CD4-positive, alpha-beta T cell treated with Interleukin-4 for 1 hour (primary cell): ENCODE measurements at places on chromosomes 11 and 22.

- no peak for DNase-seq
Measured at GRCh38 chr11:78083021-78083420, 3.4 kb upstream of the NDUFC2 start.

DNA sequence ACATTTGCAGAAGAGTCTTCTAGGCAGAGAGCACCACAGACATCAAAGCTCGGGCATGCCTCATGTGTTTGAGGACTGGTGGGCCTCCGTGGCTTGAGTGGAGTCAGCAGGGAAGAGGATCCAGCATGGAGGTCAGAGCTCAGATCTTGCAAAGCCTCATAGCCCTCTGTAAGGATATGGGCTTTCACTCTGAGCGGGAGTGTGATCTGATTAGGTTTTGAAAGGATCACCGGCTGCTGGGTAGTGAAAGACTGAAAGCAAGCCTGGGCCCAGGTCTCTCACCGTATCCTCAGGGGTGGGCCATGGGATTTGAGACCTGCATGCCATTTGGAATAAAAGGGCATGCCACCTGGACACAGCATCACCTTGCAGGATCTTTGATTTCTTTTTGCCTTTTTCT is 112.7 kb downstream of the TEAD1 start:
- DNase-seq: no peak

- no peak for DNase-seq
Measured at GRCh38 chr11:131290185-131290584, 80.2 kb upstream of the NTM start.

GRCh38 chr11:117316197-117316961 is at the start of gene BACE1:
BACE1 (minus strand) TSS chr11:117316256; CDS start chr11:117315795, 461 bp downstream.
- DNase-seq: no peak

GRCh38 chr11:11439591-11439990 is 86.5 kb upstream of the CSNK2A3 start:
- no peak for DNase-seq

GRCh38 chr11:68855205-68855981 is 13.7 kb upstream of the CPT1A start:
- peak; percentile 48 for DNase-seq

DNA sequence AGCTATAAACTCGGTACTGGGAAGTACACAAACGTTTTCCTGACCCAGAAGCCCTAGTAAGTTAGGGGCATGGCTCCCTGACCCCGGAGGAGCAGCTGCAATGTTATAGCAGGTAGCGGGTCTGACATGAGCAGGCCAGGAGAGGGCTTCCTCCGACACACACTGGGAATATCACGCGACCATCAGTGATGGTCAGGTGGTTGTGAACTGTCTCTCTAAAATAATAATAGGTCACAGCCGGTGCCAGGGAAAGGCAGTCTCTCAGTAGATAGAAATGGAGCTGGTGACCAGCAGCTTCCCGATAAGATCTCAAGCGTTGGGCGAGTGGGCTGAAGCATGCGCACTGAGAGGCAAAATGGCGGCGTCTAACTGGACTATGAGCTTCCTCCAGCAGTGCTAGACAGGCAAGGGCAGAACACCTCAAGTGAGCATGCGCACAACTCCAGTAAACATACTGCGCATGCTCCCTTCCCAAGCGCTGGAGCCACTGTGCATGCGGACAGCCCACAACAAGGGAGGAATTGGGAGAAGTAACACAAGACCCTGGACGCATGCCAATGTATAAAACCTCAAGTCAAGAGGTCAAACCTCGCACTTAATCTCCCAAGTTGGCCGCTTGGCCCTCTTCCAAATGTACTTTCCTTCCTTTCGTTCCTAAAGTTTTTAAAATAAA is 22.3 kb upstream of the TESMIN start:
- DNase-seq: no peak

- no peak for DNase-seq
Measured at GRCh38 chr11:77201370-77201769, 73.3 kb downstream of the MYO7A start.

- DNase-seq: no peak
Measured at GRCh38 chr11:117428186-117428855, 100.7 kb downstream of the CEP164 start.

GRCh38 chr11:126061707-126062678 is 673 bp downstream of the CDON start:
- DNase-seq: no peak

DNA sequence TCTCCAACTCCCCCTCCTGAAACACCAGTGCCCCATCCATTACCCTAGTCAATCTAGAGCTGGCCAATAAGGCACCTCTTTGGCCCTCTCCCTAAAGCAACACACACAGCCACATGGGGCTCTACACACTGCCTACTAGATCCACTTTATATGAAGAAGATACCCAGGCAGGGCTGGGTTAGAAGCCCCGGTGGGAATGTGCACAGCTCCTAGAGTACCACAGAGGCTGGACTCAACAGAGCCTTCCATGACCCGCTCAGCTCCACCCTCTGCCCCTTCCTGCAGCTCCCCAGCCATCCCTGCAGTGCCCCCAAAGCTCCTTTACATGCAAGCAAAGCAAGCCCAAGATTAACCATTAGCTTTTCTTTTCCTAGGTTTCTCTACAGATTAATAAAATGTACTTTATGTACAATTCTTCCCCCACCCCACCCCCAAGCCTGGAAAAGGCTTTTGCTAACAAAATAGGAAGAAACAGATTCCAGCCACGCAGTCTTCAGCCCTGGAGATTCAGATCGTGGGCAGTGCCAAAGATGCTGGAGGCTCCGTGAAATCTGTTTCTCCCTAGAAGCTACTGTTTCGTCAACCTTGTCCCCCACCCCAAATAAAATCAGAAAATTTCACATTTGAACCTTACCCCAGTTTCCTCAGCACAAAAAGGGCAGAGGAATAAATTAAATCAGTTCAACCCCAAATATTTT is 51.8 kb downstream of the IGSF9B start:
- no peak for DNase-seq

- DNase-seq: no peak
Measured at GRCh38 chr11:58330861-58331260, 28.0 kb downstream of the OR5B17 start.
